Astrocyte of the hippocampus (primary cell): ENCODE measurements at places on chromosomes 6 and 20.
A peak's percentile ranks its signal among the peaks of the same experiment; 100 is the strongest.

- no peak for DNase-seq
These were observed 212.9 kb downstream of the TTLL2 start for GRCh38 chr6:167537816-167538215.

- peak; percentile 41 for DNase-seq
These were observed 11.0 kb downstream of the RMND1 start for GRCh38 chr6:151440930-151441329.

- no peak for DNase-seq
These were observed 13.6 kb upstream of the IBTK start for GRCh38 chr6:82260997-82261732.

GRCh38 chr6:53794137-53794719, 577 bp upstream of the LRRC1 start:
- DNase-seq, result peak; percentile 89

DNA sequence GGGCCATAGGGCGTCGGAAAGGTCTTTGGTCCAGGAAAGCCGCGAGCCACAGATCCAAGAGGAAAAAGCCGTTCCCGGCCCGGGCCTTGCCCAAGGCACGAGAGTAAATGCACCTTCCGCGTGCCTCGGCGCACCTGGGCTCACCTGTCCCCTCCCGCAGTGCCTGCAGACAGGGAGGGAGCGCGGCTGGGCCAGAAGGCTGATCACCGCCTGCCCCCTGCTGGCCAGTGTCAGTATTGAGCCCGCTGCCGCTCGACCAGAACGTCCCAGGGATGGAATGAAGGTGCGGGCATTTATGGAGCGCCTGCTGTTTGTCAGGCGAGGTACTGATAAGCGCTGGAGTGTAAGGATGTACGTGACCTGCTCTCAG, 679 bp upstream of the LPIN3 start:
- peak; percentile 84 for DNase-seq
